ENCODE measurements at places on chromosomes 3 and 15.

DNA sequence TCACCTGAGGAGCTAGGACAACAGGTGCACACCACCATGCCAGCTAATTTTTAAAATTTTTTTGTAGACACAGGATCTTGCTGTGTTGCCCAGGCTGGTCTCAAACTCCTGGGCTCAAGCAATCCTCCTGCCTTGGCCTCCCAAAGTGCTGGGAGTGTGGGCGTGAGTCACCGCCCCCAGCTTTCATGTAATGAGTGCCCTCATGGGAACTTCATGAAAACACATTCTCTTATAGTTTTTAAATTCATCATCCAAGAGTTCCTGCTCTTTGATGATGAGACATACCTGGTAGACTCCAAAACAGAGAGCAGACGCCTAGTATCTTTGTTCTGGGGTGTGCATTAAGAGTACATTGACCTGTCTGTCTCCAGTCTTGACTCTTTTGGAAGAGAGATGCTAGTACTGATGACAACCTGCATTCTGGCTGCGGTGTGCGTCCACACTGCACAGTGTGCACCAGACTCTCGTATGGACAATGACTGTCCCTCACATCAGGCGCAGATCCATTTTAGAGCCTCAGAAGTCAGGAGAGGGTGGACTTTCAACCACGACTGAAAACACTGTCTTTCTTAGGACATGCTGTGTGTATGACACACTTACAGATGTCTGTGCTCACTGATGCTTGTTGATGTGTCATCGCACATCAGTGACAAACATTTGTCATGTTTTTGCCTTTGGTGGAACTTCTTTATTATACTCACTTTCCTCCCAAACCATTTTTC, 2.0 kb downstream of the NRROS start:
- DNase-seq: no peak

- no peak for DNase-seq
These were observed 135.5 kb upstream of the ZPLD1 start for GRCh38 chr3:102299125-102299877.

DNA sequence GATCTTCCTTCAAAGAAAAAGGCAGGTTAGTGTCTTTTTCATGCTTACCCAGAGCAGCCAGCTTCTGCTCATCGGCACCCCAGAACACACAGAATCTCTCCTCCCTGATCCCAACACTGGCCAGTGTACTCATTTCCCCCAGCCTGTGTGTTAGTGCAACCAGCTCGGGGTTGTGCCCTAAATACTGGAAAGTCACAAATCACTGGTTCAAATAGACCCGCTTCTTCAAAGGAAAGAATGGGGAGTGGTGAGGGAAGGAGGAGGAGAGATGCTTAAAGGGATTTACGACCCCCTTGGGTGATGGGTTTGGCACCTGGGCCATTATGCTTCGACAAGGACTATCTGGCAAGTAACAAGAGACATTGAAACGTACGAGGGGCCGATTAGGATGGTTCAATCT, 114.0 kb downstream of the FOXB1 start:
- DNase-seq: no peak

DNA sequence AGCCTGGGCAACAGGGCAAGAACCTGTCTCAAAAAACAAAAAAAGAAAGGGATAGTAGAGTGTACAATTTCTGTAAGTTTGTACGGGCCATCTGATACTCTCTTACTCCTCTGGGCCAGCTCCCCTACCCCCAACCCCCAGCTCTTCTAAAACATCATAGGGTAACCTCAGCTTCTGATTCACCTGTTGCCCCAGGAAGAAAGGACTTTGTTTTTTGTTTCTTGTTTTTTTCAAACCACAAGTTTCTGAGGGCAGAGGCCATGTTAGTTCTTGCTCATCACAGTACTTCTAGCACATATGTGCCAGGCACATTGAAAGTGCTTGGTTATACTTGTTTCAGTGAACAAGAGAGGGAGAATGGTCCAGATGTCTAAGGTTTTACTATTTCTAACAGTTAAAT, 20.2 kb downstream of the ATOSA start:
- DNase-seq: no peak

DNA sequence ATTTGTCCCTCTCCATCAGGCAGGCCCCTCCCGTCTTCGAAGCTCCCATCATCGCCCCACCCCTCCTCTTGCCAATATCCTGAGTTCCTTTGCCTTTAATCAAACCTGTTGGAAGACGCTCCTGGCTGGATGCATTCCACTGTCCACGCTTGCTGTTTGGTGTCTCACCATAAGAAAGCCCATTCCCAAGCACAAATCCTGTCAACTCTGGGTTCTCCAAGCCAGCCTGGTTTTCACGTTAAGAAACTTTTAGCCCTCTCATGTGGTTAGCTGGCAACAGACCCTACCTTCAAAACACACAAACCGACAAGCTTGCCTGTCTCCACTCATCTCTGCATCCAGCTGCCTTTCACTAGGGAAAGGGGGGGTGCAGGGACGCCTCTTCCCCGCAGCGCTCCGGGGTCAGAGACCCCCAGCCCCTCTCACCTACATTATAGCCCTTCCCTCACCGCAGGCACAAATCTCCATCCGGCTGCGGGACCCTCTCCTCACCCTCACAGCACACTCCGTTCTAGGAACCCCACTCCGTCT, 1.1 kb downstream of the GORASP1 start:
- no peak for DNase-seq

- no peak for DNase-seq
These were observed 10.8 kb upstream of the ZFYVE19 start for GRCh38 chr15:40796041-40796440.

DNA sequence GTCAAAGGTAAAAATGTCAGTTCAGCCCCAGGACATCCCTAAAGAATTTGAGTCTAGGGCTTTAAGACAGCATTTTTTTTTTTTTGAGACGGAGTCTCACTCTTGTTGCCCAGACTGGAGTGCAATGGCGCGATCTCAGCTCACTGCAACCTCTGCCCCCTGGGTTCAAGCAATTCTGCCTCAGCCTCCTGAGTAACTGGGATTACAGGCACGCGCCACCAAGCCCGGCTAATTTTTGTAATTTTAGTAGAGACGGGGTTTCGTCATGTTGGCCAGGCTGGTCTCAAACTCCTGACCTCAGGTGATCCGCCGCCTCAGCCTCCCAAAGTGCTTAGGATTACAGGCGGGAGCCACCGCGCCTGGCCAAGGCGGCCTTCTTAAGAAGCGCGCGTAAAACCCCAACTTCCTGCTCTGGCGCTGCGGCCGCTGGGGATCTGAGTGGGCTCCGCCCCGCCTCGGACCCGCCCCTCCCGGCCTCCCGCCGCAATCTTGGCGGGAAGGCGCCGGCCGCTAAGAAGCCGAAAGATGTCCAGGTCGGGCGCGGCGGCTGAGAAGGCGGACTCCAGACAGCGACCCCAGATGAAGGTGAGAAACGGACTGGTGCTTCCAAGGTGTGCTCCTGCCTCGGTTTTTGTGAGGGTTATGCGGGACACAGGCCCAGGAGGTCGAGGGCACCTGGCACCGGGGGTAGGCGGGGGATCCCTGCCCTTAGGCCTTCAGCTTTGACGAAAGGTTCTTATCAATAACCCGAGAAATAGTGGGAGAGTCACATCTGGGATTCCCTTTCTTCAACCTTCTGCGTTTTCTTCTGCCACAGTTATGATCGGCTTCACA, at the start of gene WDR76:
WDR76 (plus strand) TSS at position 495 of the 834 bp plus-strand sequence; CDS start at position 526, 31 bp downstream.
- peak; percentile 44 for DNase-seq

DNA sequence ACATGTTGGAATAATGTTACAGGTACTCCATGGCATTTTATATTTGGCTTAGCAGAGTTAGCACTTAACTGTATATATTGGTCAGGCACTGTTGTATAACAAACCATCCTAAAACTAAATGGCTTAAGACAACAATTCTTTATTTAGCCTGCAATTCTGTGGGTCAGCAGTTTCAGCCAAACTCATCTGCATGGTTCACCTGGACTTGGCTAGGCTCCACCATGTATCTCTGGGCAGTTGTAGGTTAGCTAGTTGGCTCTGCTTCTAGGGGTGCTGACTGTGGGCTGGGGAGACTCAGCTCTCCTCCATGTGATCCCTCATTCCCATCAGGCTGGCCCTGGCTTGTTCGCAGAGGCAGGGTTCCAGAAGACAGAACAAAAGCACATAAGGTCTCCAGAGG, 34.4 kb downstream of the RARB start:
- no peak for DNase-seq

DNA sequence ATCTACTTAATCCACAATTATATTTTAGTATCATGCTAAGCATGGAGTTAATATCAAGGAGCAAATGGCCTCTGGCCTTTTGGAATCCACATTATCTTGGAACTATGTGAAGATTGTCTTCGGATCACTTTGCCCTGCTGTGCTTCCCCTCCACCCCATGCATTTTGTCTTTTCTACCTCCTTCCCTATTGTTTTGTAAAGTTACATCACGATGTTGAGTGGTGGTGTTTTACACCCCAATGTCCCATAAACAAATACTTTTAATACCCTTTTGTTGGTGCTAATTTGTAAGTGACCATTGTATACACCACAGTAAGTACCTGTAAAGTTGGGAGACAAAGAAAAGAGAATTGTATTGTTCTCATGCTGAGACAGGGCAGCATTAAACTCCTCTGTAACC, 258.4 kb upstream of the ZNF717 start:
- no peak for DNase-seq

DNA sequence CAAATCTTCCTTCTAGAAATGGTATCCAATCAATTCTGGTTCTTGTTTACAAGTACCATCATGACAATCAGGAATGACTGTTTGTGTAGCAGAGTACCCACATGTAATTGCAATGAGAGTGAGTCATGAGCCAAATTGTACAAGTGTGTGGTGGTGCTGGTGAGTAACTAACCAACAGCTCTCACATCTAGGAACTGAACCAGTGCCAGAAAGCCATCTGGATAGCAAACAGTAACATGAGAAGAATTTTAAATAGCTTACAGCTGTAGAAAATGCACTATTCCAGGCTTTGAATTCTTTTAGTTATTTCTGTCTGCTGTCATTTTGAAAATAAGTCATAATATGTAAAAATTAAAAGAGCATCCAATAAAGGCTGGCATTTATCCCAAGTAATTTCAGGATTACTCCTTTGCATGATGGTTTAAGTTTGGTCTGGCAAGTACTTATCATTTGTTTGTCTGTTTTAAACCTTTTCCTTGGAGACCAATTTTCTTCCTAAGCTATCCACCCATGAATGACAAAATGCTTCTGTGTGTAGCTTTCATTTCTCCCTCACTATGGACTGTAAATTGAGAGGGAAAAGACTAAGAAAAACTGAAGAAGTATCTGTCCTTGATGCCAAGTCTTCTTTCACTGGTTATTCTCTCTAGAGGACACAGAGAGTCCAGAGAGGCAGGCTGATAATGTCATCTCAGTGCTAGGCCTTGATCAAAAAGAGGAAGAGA, 60.0 kb downstream of the PIK3CB start:
- no peak for DNase-seq

DNA sequence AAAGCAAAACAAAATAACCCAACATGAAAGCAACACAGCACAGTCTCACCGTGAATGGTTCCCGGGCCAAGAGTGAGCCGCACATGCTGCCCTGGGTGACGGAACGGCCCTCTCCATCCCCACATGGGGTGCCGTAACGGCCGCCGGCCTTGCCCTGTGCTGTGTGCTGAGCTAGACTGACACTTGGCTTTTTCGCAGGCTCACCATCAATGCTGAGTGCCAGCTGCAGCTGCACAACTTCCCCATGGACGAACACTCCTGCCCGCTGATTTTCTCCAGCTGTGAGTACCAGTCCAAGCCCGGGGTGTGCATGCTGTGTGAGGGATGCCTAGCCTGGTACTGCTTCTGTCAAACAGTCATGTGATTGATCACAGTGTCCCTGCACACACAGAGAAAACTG, 357.6 kb downstream of the GABRG3 start:
- no peak for DNase-seq

DNA sequence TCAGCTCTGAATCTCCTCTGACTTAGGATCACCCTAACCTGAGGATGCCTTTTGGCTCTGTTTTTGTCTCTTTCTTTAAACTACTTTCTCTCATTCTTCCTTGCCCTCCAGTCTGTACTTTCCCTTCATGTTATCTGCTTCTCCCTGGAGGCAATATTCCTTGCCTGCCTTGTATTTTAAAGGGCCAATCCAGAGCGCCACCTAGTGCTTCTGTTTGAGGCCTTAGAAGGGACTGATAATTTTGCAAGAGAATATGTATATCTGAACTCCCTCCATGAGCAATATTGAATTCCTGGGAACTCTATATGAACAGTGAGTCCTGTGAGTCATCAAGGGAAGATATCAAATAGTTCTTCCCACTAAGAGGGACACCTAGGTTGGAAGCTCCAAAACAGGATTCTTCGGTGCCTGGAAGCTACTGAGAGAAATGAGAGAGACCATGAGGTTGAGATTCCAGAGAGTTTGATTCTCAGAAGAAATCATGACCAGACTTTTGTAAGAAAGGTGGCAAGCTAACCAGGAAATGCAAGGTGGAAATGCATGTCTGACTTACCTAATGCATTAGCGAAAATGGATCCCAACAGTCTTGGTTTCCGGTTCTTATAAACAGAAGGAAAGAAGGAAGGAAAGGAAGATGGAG, 203.8 kb upstream of the CD96 start:
- DNase-seq: no peak

GRCh38 chr3:14301558-14301957, 100.8 kb upstream of the SLC6A6 start:
- no peak for DNase-seq

DNA sequence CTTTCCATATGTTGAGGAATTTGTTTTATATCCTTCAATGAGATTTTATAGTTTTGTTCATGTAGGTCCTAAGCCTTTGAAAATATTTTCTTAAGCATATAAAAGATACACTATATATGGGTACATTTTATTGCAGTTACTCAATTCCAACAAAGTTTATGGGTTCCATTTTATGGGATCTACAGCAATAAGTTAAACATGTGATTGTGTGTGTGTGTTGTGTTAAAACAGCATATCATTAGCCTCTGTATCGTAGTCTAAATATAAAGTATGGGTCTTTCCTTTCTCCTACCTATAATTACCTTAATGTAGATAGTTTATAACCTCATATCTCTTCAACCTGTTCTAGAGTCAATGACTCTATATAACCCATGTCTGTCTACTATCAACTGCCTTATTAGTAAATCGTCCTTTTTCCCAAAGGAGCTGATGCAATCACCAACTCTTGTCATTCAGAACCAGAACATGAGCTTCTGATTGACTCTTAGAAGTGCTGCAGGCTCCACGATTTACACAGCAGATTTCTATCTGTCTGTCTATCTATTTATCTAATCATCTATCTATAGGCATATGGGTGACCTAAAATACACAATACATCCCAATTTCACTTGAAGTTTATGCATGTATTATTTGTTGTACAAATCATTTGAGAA, 512.6 kb upstream of the CBLB start:
- no peak for DNase-seq

GRCh38 chr15:90637693-90638092, 79.5 kb upstream of the BLM start:
- DNase-seq: no peak

GRCh38 chr15:81155375-81156218, 21.5 kb downstream of the CFAP161 start:
- DNase-seq: no peak

- no peak for DNase-seq
These were observed 228.0 kb upstream of the ADAMTS9 start for GRCh38 chr3:64915778-64916177.
